ENCODE measurements at places on chromosomes 7 and 10.

DNA sequence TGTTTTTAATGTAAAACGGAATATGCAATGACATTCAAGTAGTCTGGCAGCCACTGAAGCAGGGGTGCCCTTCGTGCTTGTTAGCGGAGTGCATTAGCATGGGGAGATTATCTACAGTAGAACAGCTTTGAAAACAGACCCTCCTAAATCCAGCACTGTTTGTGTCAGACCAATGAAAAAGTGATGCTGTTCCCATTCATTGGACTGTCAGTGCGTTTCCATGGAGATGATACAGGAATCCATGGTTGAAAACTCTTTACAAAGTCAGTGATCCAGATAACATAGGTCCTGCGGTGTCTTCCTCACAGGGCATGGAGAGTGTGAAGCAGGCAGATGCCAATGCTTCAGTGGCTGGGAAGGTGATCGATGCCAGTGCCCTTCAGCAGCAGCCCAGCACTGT lies 73.6 kb downstream of the ITGB8 start:
- DNase-seq = no peak

- no peak for DNase-seq
Observed at GRCh38 chr7:154620141-154620755, 382.7 kb downstream of the PAXIP1 start.

DNA sequence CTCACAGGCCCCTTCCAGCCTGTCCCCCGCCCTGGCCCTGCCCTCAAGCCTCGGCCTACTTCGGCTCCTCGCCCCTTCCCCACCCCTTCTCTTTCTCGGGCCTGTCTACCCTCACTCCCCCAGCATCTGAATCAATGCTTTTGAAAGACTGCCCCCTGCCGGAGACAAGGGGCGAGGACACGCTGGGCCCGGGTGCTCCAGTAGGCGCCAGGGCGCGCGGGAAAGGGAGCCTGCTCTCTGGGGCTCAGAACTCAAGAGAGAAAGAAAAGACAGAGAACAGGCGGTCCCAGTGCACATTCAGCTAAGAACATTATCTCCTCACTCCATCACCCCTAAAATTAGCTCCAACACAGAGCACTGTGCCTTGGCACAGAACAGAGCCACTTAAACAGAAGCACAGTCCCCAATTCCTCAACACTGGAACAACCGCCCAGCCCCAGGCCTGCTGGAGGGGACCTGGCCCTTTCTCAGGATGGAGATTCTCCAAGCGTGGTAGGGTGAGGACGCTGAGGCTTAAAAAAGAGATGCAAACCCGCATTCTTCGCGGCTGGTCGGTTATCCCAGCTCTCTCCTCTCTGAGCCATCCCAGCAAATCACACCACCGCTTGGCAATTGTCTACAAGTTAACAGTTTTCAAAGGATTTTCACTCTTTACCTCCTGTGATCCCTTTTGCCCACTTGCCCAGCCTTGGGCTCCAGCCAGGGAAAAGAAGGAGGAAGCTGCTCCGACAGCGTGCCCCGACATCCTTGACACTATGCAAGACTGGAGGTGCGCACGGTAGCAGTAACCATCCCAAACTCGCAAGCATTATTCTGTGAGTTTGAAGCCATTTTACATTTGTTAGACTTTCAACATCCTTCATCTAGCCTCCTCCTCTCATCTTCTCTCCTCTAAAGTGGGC lies 2.1 kb downstream of the GIGYF1 start:
- peak; percentile 79 for DNase-seq

DNA sequence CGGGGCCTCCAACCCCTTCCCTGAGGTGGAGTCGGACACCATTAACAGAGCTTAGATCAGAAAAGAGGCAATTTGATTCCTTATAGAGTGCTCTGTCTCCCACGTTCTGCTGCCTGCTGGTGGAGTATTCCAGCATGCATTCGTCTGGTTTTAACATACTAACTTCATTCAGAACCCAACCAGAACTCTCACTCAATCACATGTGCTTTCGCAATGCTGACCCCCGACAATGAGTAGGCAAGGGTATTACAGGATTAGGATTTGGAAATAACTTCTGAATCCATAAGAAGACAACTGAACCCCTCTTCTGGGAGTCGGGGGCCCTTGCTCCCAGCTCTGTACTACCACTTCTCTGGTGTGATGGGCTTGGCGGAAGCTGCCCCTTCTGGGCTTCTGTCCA lies 55.7 kb upstream of the HABP2 start:
- no peak for DNase-seq

DNA sequence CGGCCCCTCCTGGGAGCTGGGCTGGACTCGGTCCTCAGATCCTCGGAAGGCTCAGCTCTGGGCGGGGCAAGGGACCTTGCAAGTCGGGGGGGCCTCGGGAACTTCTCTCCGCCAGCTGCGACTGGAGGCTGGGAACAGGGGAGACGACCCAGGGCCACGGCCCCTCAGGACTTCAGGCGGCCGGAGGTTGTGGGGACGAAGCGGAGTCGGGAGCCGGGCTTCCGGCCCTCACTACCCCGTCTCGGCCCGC lies 2.6 kb downstream of the ADIRF start:
- no peak for DNase-seq

GRCh38 chr10:131841661-131842139 lies 59.1 kb upstream of the PPP2R2D start:
- DNase-seq = no peak

DNA sequence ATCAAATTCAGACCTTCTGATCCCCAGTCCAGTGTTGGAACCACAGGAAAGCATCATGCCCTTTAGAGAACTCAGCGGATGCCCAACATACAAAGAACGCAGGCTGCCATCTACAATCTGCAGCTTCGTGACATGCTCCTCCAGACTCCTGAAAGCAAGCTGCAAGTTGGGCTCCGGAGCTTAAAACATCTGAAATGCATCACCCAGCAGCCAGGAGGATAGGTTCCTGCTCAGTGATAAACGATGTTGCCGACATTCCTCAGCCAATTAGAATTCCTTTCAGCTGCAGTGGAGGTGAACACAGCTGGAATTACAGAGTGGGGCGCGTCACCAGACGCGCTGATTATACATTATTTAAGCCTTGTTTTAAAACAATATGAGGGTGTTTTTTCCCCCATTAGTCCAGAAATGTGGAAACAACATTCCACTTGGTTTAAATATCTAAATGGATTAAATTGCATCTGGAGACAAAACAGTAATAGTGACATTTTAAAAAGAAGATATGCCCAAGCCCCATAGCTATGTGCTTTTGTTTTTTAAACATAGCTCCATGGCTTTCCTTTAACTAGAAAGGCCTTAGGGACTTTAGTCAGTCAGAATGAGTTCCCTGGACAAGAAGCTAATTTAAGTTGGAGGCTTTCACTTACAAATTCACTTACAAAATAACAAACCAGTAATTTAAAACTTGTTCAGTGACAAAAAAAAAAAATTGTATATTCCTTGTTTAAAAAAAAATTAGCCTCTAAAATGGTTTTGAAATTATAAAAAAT lies 6.3 kb downstream of the SMURF1 start:
- DNase-seq = no peak

DNA sequence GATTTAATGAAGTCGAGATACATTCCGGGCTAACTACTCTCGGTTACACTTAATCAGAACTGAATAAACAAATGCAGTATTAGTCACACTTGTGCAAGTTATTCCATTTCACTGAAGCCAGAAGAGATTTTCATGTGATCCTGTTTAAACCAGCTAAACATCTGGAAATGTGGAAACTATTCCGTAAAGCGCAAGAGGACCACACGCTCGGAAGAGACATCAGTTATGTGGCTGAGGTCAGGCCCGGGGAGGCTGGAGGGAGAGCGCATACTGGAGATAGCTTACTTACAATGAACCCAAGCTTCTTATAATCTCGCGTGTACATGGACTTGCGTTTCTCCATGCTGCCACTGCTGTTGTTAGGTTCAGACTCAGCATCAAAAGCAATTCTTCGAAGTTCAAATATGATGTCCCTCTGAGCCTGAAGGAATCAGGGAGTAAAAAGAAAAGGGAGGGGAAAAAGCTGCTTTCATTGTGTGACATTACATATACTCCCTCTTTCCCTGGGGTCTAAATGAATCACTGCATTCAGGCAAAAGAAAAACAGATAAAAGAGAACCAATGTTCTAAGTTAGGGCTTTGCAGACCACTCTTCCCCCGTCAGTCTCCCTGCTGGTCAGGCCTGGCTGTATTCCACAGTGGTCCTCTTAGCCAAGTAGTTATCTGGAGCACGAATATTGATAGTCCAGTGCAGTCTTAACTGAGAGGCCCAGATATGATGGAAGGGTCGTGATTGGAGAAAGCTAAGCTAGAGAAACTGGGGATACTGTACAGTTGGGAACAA lies 237.4 kb downstream of the ELMO1 start:
- no peak for DNase-seq

DNA sequence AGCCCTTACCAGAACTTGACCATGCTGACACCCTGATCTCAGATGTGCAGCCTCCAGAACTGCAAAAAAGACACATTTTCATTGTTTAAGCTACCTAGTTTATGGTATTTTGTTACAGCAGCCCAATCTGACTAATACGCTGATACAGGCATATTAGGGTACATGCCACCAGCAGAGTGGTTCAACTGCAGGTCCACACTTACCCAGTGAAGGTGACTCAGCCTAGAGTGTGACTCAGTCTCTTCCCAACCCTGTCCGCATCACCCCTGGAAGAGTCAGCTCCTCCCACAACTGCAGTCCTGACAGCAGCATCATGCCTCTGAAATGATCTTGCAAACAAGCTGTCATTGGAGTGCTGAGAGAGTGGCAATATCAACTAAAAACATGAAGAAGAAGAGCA lies 30.8 kb upstream of the GOT1 start:
- no peak for DNase-seq

DNA sequence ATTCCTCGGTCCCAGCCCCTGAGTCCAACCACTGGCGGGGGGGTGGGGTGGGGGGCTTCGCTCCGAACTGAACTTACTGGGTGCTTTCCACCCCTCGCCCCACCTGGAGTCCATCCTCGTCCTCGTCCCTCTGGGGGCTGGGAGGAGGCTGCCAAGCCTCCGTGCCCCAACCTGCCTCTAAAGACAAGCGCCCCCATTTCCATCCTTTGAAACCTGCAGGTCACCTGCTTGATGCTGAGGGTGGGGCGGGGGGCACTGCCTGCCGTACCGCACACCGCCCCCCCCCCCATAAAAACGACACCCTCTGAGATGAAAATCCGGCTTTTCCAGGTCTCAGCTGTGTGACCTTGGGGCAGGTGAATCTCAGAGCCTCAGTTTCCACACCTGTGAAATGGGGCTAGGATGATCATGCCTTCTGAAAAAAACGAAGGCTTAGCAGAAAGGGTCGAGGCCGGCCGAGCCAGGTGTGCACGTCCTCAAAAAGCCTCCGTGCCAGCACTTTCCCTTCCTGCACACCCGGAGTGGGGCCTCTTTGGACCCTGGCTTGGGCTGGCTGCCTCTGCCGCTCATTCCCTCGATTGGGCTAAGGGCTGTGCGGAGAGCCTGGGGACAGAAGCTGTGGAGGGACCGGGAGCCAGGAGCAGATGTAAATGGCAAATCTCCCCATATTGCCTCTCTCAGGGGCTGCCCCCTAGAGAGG lies 967 bp downstream of the ELFN1 start:
- DNase-seq = no peak

GRCh38 chr7:4655311-4655710 lies 26.8 kb upstream of the FOXK1 start:
- no peak for DNase-seq

DNA sequence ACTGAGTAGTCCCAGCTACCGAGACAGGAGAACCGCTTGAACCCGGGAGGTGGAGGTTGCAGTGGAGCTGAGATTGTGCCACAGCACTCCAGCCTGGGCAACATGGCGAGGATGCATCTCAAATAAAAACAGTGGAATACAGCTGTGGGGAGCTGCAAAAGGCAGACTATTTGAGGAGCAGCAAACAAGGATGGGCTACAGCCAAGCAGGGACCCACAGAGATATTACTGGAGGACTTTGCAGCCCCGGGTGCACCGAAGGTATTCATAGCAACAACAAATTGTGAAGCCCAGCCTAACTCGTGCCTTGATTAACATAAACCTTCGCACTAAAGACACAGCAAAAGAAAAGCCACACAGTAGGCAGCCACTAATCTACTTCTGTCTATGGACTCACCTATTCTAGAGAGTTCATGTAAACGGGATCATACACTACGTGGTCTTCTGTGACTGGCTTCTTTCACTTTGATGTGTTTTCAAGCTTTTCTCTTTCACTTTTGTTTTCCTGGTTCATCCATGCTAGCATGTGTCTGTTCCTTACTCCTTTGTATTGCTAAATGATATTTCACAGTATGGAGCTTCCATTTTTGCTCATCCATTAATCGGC lies 34.0 kb downstream of the PODXL start:
- DNase-seq = no peak

DNA sequence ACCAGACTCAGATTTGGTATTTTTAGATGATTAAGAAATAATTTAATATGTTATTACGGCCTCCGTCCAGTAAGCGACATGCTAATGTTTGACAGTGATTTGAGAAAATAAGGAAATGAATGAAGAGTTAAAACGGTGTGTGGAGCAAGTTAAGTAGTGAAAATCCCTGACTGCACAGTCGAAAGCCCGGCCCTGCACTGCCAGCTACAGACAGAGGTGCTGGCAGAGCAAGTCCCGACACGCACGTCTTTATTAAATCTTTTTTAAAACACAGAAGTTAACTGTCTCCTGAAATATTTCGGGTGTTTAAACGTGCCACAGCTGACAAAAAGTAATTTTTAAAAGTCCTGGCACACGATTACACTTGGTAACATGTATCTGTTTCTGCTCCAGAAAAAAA lies 293.4 kb upstream of the RNF32 start:
- DNase-seq = no peak

GRCh38 chr7:26048663-26049062 lies 103.3 kb upstream of the NFE2L3 start:
- no peak for DNase-seq

DNA sequence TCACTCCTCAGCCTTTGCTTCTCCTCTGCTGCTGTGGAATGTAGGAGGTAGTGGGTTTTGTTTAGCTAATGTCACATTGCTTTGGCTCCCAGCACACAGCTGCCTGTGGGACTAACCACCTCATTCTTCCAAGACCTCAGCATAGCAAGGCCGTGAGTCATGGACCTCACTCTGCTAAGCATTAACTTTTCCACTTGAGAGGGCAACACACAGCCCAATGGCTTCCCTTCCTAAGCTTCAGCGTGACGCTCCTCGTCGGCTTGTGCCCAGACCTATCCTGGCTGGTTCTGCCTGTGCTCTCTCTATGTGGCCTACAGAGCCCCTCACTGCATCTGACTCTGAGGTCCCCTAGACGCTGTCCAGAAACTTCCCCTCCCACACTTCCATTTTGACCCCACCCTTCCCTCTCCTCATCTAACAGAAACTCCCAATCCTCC lies 23.3 kb downstream of the MYOF start:
- no peak for DNase-seq

GRCh38 chr10:56181607-56182006 lies 179.5 kb downstream of the ZWINT start:
- DNase-seq = no peak

DNA sequence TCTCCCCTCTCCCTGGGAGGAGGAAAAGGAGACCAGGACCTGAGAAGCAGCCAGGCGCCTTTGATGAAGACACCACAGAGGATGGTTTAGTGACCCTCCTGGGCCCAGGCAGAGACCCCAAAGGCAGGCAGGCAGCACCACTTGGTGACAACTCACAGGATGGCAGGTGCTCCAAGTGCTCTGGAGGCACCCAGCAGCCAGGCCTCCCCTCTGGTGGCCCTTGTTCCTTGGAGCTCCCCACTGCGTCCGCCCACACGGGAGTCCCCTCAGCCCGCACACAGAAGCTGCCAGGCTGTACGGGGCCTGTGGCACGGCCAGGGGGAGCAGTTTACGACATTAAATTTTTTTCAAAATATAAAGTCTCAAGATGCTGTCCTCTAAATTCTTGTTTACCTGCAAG lies 607.1 kb upstream of the FOXK1 start:
- DNase-seq = no peak

All from NCI-H526 (cell line).